ENCODE measurements at places on chromosomes 12 and 14.

DNA sequence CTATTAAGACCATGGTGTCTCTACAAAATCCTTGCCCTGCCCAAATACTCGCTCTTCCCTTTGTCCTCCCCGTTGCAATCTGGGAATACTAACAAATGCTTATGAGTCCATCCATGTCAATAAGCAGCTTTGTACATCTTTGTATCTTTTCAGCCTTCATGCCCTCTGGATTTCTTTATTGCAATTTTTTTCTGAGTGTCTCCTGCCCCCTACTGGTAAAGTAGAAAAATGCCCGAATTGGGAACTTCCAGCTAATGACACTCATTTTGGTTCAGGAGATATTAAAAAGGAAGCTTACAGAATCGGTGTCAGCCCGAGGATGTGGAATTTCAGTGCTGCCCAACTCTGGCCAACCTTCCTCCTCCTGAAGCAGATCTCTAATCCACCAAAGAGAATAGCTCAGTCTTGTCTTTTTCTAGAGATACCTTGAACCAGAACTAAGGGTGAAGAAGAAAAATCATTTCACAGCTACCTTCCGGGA, 46.0 kb downstream of the SH2B3 start:
- no peak for DNase-seq

DNA sequence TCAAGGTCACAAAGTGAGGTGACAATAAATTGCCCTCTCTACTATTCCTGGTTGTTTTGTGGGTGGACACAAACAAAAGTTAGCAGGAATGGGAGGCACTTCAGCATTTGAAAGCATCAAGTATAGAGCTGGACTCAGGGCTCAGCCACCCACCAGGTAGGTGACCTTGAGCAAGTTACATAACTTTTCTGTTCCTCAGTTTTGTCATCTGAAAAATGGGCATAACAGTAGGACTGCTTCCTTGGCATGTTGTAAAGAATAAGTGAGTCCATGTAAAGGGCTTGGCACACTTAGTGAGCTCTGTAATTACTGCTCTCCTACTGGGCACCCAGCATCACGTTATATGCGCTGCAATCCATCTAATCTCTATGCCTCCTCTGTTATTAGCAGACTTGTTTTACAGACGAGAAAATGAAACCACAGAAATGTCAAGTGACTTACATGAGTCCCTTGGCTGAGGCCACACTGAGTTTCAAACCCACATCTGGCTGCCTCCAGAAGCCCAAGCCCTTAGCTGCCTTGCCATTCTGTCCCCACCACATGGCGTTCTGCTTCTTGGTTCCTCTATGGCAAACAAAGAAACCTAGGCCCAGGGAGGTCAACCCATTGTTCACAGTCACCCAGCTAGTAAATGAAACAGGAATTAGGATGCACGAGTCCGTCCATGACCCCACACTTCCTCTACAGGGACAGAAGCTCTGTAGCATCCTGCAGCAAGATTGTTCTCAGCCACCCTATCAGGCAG, 63.2 kb upstream of the SLC24A4 start:
- DNase-seq: no peak

- DNase-seq: no peak
Observed at GRCh38 chr12:79174626-79175025, 310.1 kb downstream of the SYT1 start.

DNA sequence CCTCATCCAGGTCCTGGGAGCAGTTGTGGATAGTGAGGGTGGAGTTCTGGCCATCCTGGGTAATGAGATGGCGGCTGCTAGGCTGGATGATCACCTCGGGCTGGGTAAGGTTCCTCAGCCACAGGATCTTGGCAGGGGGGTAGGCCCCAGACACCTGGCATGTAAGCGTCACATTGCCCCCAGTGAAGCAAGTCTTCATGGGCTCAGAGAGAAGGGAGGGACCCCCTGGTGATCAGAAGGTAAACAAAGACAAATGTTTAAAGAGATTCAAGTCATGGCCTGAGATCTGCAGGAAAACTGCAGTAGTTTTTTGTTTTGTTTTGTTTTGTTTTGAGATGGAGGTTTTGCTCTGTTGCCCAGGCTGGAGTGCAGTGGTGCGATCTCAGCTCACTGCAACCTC, 12.8 kb upstream of the WSB2 start:
- no peak for DNase-seq

- DNase-seq: no peak
Observed at GRCh38 chr12:47783024-47783755, 10.2 kb downstream of the SLC48A1 start.

DNA sequence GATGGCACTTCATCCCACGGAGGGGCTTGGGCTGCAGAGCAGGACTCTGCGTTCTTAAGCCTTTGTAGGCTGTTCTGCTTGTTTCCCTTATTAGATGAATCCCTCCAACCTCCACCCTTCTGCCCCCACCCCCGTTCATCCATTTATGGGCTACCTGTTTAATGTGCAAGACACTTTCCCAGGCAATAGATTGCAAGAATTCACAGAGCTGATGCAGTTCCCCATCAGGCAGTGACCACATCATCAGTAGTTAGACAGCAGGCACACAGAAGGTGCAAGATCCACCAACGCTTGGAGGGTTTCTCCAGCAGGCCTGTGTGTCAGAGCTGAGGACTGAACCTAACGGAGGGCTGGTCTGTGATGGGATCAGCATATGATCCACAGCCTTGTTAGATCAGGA, 1.2 kb upstream of the C1R start:
- DNase-seq: no peak

DNA sequence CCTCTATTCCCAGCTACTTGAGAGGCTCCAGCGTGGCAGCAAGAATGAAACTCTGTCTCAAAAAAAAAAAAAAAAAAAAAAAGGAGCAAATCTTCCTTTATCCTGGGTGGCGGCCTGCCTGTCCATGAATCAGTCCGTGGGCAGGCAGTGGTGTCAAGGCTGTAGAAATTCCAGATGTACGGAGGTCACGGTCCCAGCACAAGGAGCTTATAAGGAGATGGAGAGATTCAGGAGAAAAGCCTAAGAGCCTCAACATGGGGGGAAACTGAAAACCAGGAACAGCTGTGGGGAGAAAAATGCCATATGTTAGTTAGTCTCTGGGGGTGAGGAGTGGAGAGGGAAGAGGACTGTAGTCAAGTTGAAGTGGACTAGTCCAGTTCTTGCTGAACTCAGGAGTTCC, 130.5 kb upstream of the CRY1 start:
- no peak for DNase-seq

DNA sequence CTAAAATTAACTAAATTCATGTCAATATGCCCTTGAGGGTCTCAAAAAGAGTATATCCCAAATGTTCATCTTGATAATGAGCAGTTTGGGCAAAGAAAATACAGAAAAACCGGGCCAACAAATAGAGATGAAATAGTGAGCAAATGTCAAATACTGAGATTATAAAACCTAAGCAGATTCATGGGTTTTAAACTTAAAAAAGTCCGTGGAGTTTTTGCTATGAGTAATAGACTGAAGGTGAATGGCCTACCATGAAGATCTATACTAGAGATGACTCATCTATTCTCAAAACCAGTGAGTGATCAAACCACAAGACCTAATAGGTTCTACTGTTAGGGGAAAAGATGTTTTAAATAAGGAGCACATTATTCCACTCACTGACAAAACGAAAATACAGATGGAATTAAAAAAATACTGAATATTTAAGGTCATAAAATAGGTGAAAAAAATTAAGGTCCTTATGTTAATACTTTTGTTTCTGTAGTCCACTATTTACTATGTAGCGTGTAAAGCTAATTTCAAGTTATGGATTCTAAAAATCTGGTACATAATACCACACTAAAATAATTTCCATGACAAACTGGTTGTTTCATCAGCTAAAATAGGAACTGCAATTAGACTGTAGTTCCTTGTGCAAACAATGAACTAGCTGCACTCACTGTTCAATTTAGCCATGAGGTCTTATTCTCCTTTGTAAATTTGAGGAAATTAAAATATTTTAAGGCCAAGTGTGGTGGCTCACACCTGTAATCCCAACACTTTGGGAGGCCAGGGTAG, 5.0 kb downstream of the HNRNPC start:
- no peak for DNase-seq

DNA sequence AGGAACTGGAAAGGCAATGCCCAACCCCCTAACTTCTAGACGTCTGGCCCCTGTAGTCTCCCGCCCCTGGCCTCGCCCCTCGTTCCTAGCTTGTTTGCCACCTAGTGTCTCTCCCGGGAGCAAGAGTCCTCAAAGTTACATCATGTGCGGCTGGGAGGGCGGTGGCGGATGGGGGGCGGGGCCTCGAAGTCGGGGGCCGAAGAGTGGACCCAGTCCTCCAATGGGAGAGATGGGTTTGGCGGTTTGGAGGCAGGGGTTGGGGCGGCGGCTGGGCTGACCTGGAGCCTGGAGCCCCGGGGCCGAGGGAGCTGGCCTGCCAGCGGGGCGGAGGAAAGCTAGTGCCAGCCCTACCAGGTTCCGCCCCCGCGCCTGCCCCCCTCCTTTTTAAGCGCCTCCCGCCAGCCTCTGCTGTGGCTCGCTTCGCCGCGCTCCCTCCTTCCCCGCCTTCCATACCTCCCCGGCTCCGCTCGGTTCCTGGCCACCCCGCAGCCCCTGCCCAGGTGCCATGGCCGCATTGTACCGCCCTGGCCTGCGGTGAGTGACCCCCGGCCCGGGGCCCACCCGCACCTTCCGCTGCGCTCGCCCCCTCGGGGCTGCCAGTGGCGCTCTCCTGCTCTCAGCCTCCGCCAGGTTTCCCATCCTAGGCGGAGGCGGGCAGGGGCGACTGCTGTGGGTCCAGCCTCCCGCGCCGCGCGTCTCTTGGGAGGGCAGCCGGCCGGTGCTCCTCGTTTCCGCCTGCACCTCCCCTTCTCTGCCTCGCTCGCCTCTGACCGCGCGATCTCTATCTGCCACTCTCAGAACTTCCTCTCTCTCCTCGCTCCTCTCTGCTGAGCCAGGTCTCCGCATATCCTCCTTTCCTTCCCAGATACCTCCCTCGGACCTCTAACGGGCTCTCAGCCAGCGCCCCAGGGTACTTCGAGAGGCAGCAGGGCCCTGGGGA, at the start of gene PCK2:
Gene PCK2, plus strand, starts transcription at position 411 of the 940 bp plus-strand sequence. Its CDS starts 95 bp downstream, at position 506.
- peak; percentile 85 for DNase-seq

- DNase-seq: no peak
Observed at GRCh38 chr14:88049266-88049665, 44.3 kb downstream of the GPR65 start.

GRCh38 chr12:39816671-39817185, 197.1 kb upstream of the ABCD2 start:
- DNase-seq: no peak

DNA sequence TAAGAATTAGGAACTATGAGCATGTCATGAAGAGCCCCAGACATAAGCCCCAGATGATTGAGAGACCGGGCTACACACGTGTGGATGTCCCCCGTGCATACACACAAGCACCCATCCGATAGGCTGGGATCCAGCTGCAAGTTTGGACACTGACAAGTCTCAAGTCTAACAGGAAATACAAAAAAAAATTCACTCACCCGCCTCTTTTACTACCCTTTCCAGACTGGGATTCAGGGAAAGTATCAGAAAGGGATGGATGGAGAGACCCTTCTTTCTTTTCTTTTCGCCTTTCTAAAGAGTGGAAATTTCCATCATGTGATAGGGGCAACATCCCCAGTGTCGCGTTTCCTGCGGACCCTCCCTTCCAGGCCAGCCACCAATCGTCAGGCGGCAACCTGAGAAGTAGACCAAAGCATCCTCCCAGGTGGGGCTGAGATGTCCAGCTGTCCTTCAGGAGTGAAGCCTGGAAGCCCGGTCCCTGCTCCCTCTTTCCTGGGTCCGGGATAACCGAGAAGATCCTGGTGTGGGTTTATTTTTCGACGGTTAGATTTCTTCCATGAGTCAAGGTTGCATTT, 6.4 kb upstream of the SLC38A4 start:
- DNase-seq: no peak

- DNase-seq: no peak
Observed at GRCh38 chr12:4828176-4828575, 81.5 kb upstream of the KCNA1 start.

DNA sequence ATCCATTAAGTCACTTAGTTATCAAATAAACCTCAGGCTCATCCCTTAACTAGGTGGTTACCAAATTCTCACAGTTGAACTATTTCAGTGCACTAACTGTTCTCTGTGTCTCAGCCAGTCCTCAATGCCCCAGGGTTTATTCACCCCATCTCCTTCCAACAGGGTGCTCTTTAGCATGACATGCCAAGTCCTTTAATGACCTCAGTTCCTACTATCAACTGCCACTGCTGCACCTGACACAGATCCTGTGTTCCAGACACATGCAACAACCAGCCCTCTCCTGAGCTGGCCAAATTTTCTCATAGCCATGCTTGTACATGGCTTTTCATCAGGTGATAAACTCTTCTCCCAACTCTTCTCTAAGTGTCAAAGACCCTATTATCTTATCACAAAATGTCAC, 80.0 kb downstream of the ATXN2 start:
- DNase-seq: no peak

DNA sequence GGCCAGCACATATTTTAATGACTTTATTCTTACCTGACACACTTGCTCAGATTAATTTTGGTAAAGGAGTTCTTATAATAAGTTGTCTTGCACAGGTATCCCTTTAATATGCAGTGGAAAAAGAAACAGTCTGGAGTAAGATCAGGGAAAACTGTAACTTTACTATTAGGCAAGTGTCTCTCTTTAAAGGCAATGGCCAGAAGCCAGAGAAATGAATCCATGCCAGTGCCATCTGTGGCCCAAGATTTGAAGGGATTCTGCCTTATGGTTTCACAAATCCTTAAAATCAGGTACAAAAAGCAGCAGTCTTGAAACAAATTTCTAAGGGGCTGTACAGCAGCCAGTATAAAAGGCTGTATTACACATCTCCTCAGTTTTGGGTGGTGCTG, 22.4 kb downstream of the NFYB start:
- no peak for DNase-seq

GRCh38 chr12:95858451-95859343, at the start of gene SNRPF:
SNRPF (plus strand) TSS chr12:95858952; CDS start chr12:95859074, 122 bp downstream.
- peak; percentile 96 for DNase-seq

- no peak for DNase-seq
Observed at GRCh38 chr14:94392510-94392935, 4.1 kb upstream of the SERPINA1 start.

DNA sequence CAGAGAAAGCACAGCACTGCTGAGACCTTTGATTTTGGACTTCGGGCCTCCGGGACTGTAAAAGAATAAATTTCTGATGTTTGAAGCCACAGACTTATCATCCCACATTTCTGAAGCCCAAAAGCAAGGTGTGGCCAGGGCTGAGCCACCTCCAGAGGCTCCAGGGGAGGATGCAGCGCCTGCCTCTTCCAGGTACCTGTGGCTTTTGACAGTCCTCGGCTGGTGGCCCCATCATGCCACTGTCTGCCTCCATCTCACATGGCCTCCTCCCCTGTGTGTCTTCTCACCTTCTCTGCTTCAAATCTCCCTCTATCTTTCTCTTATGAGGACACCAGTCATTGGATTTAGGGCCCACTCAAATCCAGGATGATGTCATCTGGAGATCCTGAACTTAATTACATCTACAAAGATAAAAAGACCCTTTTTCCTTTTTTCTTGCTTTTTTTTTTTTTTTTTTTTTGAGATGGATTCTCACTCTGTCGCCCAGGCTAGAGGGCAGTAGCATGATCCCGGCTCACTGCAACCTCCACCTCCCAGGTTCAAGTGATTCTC, 15.4 kb downstream of the GSC start:
- no peak for DNase-seq

Measured in D721Med (cell line).